Endothelial cell of umbilical vein (primary cell): ENCODE measurements at places on chromosomes 7 and 10. TPM values are rescaled to one million over a fixed set of nuclear protein-coding genes. Genes with fewer than 3 reads are reported as not detected.

DNA sequence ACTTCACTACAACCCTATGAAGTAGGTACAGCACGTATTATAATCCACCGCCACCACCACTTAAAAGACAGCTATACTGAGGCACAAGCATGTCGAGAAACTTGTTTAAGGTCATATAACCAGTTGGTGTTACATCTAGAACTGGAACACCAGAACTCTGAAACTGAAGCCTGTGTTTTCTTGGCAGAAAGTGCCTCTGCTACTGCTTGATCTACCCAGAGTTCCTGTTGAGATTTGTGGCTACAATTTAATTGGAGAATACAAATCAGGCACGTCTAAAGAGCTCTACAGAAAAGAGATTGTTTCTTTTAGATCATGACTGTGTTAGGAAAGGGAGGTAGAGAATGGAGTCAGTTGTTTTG, 4.3 kb upstream of the ADD3 start:
- H3K4me1 ChIP-seq = peaks cover 10% of the 10 kb centered on the region
- H3K27me3 ChIP-seq = peaks cover 4% of the 10 kb centered on the region
- DNase-seq = no peak
- no peak overlapping the region for H3K4me3 ChIP-seq
- H3K36me3 ChIP-seq = no peaks in the 10 kb centered on the region

DNA sequence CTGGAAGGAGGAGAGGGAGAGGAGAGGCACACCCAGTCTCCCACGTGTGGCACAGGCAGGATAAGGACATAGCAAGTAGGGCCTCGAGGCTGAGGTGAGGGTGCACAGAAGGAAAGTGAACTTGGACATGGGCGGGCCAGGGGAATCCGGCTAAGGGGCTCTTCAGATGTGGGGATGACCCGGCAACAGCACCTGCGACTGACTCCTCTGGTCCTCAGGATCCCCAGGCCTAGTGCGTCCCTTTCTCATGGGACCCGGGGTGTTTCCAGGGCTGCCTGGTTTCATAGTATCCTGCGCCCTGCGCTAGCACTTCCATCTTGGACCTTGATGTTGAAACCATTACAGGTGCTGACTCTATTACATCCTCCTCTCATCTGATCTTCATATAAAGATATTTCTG, 96.1 kb upstream of the LYZL2 start:
- H3K4me1 ChIP-seq = no peaks in the 10 kb centered on the region
- no peaks in the 10 kb centered on the region for H3K27me3 ChIP-seq
- no peak overlapping the region for H3K27ac ChIP-seq
- DNase-seq = no peak
- no peaks in the 10 kb centered on the region for H3K36me3 ChIP-seq
- no peak overlapping the region for H3K4me3 ChIP-seq

DNA sequence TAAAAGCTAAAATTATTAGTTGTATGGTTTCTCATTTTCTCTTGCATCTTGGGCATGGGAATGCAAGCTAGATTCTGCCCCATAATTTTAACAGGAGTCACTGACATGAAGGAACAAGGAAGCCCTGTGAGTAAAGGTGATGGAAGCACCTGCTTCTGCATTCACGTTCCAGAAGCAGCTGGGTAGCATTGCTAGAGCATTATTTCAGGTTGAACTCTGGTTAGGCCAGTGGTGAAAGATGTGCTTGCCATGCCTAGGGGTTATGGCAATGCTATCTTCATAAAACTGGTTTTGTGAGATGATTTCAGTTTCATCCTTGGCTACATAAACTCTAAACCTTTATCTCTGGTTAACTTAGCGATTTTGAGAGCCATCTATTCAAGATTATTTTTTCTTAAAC, 151.4 kb downstream of the TFEC start:
- no peak overlapping the region for H3K4me3 ChIP-seq
- DNase-seq = no peak
- H3K4me1 ChIP-seq = no peaks in the 10 kb centered on the region
- H3K27me3 ChIP-seq = peaks cover 2% of the 10 kb centered on the region
- H3K36me3 ChIP-seq = no peaks in the 10 kb centered on the region
- H3K27ac ChIP-seq = no peak overlapping the region

DNA sequence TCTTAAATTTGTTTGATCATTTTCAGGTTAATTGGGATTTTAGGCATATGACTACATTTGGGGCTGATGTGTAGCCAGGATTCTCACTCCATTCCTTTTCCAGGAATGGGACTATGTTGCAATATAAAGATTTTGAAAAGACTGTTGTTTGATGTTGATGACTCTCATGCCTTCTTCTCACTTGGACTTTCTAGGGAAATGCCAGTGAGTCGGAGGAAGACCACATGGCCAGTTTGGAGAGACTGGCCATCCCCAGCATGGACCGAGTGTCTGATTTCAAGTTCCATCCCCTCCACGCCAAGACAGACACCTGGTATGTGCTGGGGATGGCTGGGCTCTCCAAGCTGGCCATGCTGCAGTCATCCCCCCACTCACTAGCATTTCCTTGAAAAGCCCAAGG, 5.5 kb downstream of the IGFBP3 start:
- peaks cover 8% of the 10 kb centered on the region for H3K4me1 ChIP-seq
- DNase-seq = no peak
- H3K36me3 ChIP-seq = no peaks in the 10 kb centered on the region

DNA sequence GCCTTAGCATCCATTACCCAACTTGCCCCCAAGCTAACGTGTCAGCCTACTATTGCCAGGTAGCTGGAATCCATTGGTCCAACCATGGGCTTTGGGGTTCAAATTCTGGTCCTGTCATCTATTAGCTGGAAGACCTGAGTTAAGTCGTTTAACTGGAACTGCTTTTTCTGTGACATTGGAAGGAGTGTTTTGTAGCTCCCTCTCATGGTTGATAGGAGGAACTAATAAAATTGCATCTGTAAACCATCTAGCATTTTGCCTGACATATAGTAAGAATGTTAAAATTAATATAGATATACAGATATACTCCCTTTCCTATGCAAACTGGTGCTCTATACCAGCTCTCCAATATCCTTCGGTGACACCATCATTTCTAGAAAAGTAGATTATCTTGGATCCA, 23.8 kb upstream of the SLF2 start:
- H3K4me3 ChIP-seq = no peak overlapping the region
- H3K27ac ChIP-seq = no peak overlapping the region
- H3K27me3 ChIP-seq = peaks cover 19% of the 10 kb centered on the region
- DNase-seq = no peak

ZNF727 gene
- not detected in 2 replicates for total RNA-seq

DNA sequence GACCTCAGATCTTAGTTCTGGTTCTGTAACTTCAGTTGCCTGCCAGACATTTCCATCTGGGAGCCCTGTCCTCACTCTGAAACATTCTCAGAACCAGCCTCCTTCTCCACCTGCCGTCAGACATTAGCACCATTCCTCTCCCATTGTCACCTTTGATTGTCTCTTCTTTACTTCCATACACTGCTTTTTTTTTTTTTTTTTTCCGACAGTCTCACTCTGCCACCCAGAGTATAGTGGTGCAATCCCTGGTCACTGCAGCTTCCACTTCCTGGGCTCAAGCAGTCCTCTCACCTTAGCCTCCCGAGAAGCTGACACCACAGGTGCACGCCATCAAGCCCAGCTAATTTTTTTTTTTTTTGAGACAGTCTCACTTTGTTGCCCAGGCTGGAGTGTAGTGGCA, 21.1 kb upstream of the HIPK2 start:
- DNase-seq = no peak
- no peaks in the 10 kb centered on the region for H3K36me3 ChIP-seq
- no peak overlapping the region for H3K27ac ChIP-seq
- H3K27me3 ChIP-seq = no peaks in the 10 kb centered on the region
- H3K4me1 ChIP-seq = peaks cover 2% of the 10 kb centered on the region

DNA sequence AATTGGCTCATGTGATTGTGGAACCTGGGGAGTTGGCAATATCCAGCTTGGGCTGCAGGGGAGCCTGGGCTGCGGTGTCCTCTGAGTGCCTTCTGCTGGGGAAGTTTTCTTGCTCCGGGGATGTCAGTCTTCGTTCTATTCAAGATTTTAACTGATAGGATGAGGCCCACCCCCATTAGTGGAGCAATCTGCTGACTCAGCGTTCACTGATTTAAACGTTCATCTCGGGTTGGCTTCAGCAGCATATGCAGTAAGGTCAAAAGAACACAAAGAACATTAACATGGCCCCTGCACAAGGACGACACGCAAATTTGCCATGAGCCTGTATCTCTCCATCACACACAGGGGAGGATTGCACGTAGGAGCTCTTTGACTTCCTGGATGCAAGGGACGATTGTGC, 360.6 kb upstream of the ADARB2 start:
- no peak overlapping the region for H3K27ac ChIP-seq
- H3K4me3 ChIP-seq = no peak overlapping the region
- H3K4me1 ChIP-seq = no peaks in the 10 kb centered on the region
- no peaks in the 10 kb centered on the region for H3K36me3 ChIP-seq
- no peak for DNase-seq

DNA sequence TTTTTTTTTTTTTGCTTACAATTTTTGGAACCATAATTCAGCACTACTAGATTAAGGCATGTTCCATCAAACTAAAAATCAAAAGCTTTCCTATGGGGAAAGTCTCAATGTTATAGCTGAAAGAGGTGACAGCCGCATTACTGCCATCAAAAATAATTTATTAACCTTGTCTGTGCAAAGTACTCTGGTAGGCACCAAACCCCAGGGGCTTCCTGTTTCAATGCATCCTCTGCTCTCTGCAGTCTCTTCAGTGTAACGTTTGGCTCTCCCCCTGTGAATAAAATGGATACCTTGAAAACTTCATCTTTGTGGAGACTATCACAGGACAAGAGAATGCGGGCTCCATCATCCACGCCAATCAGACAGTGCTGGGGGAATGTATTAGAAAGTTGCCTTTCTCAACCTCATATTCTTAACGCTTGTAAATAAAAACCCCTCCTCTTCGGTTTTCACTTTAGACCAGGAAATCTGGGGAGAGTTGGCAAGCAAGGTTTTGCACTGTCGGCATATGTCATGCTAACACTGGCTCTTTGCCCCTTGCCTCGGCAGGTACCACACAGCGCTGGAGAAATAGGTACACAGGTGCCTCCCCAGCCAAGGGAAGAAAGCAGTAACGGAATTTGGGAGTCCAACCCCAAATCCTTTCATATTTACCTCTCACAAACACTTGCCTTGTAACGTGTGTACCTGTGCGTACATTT, 1.6 kb upstream of the NRG3 start:
- DNase-seq = no peak
- H3K36me3 ChIP-seq = no peaks in the 10 kb centered on the region
- H3K27me3 ChIP-seq = peaks cover 9% of the 10 kb centered on the region
- H3K4me3 ChIP-seq = no peak overlapping the region

DNA sequence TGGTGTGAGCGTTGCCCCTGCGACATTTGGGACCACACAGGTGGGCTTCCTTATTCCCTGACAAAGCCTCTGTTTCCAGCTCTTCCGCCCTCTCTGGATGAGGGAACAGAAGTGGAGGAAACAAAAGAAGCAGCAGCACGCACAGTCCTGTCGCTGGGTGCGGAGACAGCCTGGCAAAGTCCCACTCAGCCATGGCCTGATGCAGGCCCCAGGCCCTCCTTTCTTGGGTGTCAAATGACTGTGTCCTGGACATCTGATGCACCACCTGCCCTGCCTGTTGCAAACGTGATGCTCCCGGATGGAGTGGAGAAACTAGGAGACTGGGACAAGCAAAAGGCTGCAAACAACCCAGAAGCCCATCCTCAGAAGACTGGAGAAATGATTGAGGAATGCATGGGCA, 20.7 kb downstream of the ZMIZ2 start:
- H3K27me3 ChIP-seq = no peaks in the 10 kb centered on the region
- no peak overlapping the region for H3K27ac ChIP-seq
- peaks cover 5% of the 10 kb centered on the region for H3K36me3 ChIP-seq
- no peak for DNase-seq
- H3K4me3 ChIP-seq = no peak overlapping the region

DNA sequence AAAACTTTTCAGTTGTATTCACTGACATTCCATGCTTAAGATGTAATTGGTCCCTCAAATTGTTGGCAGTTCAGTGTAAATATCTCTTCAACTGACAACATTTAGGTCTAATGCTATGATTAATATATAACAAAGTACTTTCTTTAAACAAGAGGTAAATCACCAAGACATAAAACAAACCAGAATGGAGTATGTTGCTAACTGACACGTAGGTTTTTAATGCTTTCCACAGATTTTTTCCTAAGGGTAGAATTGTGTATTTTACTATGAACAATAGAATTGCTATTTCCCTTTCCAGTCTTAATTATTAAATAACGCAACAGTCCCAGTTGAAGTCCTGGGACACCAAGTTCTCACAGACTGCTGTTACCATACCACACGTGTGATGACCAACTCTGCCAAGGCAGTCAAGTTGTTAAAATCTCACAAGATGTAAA, 4.1 kb downstream of the JCAD start:
- H3K36me3 ChIP-seq = peaks cover 4% of the 10 kb centered on the region
- H3K27me3 ChIP-seq = no peaks in the 10 kb centered on the region
- peaks cover 48% of the 10 kb centered on the region for H3K4me1 ChIP-seq
- peak overlapping the region; percentile 52 for H3K27ac ChIP-seq

DNA sequence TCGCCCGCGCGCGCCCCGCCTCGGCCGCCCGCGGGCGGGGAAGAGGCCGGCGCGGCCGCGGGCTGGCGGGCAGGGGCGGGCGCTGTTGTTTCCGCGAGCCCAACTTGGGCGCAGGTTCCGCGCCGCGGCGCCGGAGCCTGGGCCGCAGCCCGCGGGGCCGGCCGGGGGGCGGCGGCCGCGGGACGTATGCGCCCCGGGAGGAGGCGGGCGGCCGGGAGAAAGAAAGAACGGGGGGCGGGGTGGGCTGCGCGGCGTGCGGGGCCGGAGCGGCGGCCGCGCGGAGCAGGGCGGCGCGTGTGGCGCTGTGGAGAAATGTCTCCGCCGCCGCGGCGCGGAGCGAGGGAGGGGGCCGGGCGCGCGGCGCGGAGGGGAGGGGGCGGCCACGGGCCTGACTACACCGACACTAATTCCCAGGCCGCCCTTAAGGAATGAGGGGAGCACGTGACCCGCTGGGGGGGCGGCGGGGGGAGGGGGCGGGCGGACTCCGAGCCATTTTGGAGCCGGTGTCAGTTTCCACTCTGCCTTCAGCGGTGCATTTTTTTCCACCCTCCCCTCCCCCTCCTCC, at the start of gene BMI1:
Gene BMI1, plus strand, starts transcription at position 509 of the 565 bp plus-strand sequence. CDS start 5,351 bp downstream, outside the sequence.
- H3K4me3 ChIP-seq = peak within 1 kb of the TSS; percentile 81
- peaks cover 23% of the 10 kb centered on the region for H3K27me3 ChIP-seq
- H3K36me3 ChIP-seq = no peaks in the 10 kb centered on the region

- no peak for DNase-seq
- H3K36me3 ChIP-seq = no peaks in the 10 kb centered on the region
- H3K4me1 ChIP-seq = no peaks in the 10 kb centered on the region
- no peak overlapping the region for H3K27ac ChIP-seq
Measured at GRCh38 chr7:55310287-55311025, 54.7 kb upstream of the LANCL2 start.

- no peaks in the 10 kb centered on the region for H3K4me1 ChIP-seq
- H3K4me3 ChIP-seq = no peak overlapping the region
- no peaks in the 10 kb centered on the region for H3K27me3 ChIP-seq
- H3K36me3 ChIP-seq = peaks cover 4% of the 10 kb centered on the region
- no peak for DNase-seq
Measured at GRCh38 chr7:96188174-96188581, 133.7 kb downstream of the SLC25A13 start.
